ENCODE measurements at places on chromosomes 6 and 20.

DNA sequence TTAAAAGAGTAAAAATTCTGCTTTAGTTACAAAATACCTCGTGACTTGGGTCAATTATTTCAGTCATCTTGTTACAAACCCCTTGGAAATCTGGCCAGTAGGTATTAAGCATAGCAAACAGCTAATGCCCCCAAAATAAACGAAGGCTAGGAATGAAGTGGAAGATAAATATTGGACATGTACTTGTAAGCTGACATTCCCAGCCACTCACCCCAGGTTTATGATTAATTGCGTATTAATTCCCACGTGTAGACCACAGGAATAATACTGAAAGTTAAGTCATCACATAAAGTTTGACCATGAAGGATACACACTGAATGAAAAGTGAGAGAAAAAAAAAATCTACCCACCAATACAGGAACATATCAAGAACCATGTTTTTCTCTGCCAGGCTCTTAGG is 936.5 kb upstream of the ADGRB3 start:
- no peak for DNase-seq

GRCh38 chr6:140105857-140106256 is 731.4 kb upstream of the CITED2 start:
- DNase-seq, result no peak

DNA sequence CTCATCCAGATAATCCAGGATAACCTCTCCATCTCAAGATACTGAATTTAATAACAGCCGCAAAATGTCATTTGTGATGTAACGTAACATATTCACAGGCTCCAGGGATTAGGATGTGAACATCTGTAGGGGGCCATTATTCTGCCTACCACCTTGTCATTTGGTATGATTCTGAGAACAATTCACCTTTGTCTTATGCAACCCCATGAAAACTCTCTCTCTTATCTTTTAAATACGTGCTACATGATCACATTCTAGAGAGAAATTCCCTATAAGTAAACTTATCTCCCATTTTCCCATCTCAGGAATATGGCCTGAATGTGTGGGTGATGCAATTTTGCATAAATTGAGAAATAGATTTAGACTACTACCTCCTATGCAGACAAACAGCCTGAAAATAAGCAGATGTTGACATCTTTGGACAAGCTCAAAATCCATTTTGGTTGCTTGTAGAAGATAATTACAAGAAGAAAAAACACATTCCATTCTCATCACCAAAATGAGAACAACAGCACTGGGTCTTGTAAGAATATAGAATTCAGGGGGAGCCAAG is 255.4 kb upstream of the STXBP5 start:
- no peak for DNase-seq

DNA sequence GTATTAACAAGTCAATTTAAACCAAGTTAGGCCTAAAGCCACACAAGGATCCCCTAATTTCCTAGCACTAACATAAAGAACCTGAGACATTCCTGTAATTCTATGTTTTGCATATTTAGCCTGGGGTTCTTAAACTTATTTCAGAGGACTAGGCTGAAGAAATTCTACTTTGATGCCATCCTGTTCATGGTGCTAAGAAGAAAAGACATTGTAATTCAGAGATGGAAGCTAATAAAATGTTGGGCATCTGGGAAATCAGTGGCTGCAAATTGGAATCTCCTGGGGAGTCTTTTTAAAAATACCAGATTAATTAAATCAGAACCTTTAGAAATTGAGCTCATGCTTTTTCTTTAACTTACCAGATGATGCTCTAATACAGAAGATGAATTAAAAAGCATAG is 26.2 kb upstream of the IRAK1BP1 start:
- no peak for DNase-seq

- no peak for DNase-seq
These were observed 5.0 kb downstream of the MANBAL start for GRCh38 chr20:37294262-37294981.

DNA sequence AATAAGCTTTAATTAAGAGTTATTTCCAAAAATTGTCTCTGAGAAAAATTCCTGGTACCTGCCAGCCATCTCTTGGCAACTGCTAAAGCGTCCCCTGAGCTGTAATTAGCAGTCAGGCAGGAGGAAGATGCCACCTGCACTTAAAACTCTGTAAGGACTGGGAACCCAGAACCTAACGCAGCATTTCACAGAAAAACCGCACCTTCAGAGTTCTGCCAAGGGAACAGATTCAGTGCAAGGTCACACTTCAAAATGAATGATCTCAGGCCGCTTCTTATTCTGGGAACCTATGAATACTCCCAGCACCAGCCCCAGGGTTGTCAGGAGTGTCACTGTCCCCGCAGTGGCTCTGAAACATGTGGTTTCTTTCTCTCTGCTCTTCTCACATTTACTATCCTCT is 36.7 kb downstream of the INSM1 start:
- DNase-seq, result no peak

GRCh38 chr20:50341880-50342637 is 151.4 kb downstream of the CEBPB start:
- DNase-seq, result no peak

DNA sequence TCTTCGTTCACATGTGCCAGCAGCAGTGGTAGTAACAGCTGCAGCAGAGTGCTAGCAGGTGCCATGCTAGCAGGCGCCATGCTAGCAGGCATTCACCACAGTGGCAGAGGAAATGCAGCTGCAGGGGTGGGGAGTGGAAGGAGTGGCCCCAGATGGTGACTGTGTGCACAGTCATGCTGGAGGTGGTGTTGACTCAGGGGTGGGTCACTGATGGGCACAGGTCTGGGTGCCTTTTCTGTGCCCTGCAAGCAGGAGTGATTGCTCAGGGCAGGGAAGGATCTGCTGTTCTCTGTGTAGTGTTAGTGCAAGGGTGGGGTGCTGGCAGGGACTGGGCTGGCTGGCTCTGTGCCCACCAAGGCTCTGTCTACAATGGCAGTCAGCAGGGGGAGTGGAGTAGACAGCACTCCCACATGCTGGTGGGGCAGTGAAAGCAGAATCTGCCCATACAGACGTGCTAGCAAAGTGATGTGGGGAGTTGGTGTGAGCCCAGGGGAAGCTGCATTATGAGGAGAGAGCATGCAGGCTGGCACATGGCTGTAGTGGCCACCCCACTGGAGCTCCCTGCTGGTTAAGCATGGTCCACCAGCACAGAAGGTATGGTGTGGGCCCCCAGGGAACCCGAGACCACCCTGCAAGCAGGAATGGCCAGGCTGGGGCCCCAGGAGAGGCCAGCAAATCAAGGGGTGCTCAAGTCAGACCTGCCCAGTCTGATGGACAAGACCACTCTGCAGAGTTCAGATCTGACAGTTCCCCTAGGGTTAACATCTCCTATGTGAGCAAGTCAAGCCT is 11.4 kb upstream of the TSPYL4 start:
- DNase-seq, result no peak

GRCh38 chr6:127177030-127177922 is 58.8 kb downstream of the RSPO3 start:
- DNase-seq, result no peak

DNA sequence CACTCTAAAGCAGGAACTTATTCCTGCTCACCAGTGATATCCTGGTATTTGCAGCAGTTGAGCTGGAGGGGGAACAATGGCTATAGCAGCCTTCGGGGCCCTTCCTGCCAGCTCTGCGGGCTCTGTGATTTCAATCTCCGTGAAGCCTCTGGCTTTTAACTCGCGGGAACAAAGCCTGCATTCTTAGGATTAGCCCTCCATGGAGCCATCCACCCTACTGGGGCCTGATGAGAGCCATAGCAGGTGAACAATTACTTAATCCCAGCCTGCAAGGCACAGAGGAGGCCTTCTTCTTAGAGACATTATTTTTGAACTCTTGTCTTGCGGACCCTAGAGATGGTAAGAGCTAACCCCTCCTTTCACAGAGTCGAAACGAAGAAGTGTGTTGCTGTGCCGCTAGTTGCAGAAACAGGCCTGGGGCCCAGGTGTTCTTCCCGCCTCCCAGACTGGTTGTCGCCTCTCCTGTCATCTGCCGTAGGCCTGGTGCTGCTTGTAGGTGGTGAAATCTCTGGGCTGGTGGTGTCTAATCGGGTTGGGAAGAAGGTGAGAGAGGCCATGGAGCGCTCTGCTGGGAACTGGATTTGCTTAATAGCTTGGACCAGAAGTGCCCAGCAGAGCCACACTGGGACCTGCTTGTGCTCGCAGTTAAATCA is 9.7 kb downstream of the GHRH start:
- DNase-seq, result no peak

- DNase-seq, result no peak
These were observed 17.5 kb upstream of the MRGBP start for GRCh38 chr20:62778601-62779416.

DNA sequence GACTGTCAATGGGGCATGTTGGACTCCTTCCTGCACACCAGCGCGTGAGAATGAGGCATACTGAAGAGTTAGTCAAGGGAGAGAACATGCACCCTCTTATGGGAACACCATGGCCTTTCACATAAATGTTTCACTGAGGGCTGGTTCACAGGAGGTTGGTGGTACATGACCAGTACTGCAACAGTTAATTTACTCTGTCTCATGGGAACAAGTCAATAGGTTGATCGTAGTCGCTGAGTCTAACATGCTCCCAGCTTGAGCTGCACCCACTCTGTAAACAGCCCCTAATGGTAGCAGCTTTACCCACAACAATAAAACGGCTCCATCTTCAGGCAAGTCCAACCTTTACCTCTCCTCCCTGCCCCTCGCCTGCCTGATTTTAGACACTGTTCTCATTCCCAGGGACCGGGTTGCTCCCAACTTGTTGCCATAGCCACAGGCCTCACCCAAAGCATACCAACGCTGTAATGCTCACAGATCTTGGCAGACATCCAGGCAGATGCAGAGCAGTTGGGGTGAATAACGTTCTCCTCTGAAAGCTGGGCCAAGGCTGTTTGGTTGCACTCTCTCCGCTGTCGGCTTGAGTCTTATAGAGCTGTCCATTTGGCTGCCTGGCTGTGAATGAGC is 111.3 kb downstream of the LY86 start:
- no peak for DNase-seq

GRCh38 chr6:30896541-30896940 is 11.5 kb upstream of the GTF2H4 start:
- no peak for DNase-seq

- DNase-seq, result no peak
These were observed 26.3 kb downstream of the HECA start for GRCh38 chr6:139161169-139161568.

- no peak for DNase-seq
These were observed 127.4 kb upstream of the GRIK2 start for GRCh38 chr6:101266063-101266462.

- no peak for DNase-seq
These were observed 44.0 kb downstream of the SIRPA start for GRCh38 chr20:1939270-1939595.

DNA sequence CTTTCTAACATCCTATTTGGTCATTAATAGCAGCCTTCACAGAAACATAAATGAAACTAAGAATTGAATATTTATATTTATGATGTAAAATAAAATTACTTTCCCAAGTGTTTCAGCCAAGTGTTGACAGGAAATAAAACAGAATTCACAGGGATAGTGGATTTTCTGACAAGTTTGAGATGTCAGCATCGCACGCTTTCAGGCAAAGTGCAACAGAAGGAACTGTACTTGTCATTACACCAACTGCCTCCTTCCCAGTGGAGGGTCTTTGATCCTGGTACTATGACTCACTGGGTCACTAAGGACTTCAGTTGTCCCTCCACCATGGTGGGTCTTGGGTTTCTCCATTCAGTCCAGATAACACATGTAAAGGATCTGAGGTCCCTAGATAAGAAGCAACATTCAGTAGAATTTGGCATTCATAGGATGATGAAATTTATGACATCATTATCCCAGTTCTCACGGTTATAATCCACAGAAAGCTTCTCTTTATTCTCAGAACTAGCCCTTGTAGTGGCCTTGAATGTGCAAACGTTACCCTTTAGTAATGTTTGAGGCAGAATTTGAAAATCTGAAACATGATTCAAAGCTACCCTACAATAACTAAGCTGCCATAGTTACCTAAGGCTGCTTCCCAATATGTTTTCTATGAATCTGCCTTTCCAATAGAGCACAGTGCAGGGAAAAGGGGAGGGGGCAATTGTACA is 3.8 kb upstream of the TNFAIP3 start:
- DNase-seq, result no peak

GRCh38 chr6:10416863-10417641 is 2.2 kb upstream of the TFAP2A start:
- DNase-seq, result no peak

DNA sequence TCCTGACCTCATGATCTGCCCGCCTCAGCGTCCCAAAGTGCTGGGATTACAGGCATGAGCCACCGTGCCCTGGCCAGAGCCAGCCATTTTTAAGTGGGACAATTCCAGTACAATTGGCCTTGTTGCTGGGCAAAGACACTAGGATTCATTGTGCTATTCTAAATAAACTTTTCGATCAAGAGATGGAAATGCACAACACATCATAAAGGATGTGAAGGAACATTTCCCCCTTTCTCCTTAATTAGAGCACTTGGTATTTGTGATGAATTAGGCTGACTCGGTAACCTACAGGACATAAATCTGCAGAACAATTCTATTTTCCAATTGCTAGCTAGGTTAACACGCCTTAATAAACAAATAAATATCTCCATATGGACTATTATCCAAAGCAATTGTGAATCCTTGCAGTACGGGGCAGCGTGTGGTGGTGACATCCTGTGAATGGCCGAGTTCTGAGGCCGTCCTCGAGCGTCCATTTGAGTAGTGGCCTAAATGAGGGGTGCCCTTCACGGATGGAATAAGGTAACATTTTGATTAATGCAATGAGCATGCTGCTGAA is 406.2 kb upstream of the AGPAT4 start:
- no peak for DNase-seq

- DNase-seq, result no peak
These were observed 28.6 kb downstream of the RANBP9 start for GRCh38 chr6:13683038-13683437.

DNA sequence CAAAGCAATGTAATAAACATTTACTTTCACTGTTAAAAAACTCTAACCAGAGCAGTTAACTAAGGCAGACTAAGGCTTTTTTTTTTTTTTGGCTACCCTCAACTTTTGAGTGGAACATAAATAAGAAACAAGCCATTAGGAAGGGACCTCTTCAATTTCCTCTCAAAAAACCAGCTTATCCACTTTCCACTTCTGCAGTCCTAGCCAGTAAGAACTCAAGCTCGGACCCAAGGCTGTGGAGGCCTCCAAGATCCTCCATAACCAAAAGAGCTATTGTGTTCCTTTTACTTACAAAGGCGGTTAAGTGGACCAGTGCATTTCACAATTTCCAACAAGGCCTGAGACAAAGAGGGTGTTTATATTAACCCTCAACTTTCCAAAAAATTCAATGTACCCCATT is 5.3 kb downstream of the KCNK5 start:
- no peak for DNase-seq
